NCI-H2171 treated with DMSO at 0.1 percent for 48 hours (cell line): ENCODE measurements at places on chromosomes 16 and 17.

- DNase-seq = no peak
Observed at GRCh38 chr16:4410335-4411075, 5.9 kb downstream of the CORO7 start.

DNA sequence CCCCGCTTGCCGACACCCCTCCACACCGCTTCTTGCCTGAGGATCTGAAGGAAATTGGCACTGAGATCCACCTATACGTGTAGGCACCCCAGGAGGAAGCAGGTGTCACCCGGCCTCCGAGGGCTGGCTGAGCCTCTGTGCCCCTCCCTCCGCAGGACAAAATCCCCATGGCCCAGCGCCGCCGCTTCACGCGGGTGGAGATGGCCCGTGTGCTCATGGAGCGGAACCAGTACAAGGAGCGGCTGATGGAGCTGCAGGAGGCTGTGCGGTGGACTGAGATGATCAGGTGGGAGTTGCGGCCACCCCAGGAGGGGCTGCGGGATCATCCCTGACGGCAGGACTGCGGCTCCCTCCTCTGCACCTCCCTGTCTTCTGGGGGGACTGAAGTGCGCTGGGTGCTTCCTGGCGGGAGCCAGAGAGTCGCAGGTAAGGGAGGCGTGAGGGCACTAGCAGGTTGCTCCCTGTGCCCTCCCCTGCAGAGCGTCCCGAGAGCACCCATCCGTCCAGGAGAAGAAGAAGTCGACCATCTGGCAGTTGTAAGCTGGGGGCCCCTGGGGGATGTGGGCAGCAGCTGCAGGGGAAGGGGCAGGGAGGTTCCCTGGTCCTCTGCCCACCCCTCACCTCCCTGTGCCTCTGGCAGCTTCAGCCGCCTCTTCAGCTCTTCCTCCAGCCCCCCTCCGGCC, 9.0 kb downstream of the NME3 start:
- peak; percentile 84 for DNase-seq

- DNase-seq = no peak
Observed at GRCh38 chr16:56892705-56893104, 27.7 kb downstream of the SLC12A3 start.

DNA sequence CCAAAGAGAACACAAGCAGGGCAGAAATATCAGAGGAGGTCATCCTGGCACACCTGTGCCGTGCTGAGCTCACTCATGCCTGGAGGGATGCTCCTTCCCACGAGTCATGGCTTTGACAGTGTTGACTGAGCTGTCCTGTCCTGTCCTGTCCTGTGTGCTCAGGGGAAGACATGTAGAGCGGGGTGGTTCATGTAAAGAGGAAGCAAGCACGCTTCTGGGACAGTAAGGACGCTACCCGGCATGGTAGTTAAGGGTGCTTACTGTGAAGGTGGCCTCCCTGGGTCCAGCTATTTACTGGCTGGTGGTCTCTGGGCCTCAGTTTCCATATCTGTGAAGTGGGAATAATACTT, 398 bp downstream of the LGALS9 start:
- no peak for DNase-seq

- DNase-seq = peak; percentile 12
Observed at GRCh38 chr16:31453255-31454204, 5.8 kb upstream of the ARMC5 start.

DNA sequence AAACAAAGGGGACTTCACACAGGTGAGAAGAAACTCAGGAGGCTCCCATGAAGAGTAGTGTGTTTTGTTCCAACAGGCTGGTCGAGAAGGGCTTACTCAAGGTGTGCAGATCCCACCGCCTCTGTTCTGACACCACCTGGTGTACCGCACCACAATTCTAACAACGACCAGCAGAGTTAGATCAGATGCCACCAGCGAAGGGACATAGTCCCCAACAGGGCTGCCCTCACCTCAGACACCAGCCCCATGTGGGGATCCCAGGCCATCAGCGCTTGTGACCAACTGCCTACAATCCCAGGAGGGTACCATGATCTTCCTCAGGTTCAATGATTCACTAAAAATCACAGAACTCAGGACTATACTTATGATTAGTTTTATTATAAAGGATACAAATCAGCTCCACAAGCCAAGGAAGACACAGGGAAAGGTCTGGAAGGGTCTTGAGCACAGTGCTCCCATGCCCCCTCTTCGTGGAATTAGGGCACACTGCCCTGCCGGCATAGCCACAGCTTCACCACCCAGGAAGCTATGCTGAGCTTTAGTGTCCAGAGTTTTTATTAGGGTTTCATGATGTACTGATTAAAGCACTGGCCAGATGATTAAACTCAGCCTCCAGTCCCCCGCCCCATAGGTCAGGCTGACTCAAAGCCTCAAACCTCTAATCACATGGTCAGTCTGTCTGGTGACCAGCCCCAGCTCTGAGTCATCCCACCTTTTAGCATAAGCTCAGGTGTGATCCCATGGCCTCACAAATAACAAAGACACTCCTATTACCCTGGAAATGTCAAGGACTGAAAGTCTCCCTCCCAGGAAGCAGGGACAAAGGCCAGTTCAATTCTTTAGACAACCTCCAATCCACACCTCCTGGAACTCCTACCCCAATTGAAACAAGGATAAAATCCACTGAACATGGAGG, 26.0 kb downstream of the TRIM25 start:
- no peak for DNase-seq

DNA sequence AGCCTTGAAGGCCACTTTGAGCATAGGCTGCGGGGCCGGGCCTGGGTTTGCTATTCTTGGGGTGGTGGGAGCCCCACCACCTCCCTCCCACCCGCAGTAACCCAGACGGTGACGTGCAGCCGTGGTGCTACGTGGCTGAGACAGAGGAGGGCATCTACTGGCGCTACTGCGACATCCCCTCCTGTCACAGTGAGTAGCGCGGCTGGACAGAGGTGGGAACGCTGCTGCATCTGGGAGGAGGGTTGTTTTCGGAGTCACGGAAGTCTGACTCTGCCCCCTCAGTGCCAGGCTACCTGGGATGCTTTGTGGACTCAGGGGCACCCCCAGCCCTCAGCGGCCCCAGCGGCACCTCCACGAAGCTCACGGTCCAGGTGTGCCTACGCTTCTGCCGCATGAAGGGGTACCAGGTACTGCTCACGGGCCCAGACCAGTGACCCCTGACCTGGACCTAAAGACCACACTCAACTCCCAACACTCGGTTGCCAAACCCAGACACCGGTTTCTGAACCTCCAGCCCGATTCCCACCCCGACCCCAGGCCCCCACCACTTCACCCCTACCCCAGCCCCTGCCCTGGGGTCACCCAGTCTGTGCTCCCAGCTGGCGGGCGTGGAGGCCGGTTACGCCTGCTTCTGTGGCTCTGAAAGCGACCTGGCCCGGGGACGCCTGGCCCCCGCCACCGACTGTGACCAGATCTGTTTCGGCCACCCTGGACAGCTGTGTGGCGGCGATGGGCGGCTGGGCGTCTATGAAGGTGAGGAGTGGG, 2.1 kb downstream of the KREMEN2 start:
- no peak for DNase-seq

DNA sequence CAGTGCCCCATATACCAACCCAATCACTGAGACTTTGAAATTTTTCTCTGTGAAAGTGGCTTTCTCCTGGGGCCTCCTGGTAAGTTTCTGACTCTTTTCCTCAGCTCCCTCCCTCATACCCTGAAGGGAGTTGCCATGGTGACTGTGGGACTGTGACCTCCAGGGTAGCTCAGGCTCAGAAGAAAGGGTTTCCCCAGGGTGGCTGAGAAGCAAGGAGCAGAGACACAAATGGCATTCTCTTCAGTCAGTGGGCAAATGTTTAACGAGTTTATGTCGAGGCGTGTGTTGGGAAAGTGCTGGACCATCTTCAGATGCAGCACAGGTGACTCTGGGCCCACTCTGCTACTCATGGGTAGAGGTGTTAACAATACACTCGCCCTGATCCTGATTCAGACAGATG, 46.8 kb downstream of the MRPS23 start:
- no peak for DNase-seq

DNA sequence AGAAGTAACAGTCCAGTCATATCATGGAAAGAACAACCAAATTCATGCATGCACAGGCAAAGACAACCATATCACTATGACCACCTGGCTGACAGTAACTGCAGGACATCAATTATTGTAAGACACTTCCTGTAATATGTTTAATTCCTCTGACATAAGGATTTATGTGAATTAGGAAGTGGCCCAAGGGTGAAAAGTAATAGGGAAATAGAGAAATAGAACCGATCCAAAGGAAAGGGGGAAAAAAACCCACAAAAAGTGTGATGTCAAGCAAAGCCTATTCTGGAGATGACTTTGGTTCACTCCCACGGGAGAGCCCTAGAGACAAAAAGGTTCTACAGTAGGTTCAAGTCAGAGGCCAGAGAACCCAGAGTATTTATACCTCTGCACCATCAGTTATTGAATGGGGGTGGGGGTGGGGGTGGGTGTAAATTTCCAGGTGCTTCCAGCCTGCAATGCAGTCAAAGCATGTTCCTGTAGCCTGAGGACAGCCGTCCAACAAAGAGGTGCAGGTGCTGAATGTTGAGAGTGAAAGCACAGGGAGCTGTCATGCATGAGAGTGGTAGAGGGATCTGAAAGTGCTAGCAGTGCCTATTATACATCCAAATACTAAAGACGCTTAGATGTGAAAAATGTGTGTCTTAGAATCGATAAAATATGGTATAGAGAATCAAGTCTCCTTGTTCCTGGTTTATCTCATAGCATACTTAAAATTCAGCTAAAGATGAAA, 95.6 kb upstream of the HLF start:
- DNase-seq = no peak

DNA sequence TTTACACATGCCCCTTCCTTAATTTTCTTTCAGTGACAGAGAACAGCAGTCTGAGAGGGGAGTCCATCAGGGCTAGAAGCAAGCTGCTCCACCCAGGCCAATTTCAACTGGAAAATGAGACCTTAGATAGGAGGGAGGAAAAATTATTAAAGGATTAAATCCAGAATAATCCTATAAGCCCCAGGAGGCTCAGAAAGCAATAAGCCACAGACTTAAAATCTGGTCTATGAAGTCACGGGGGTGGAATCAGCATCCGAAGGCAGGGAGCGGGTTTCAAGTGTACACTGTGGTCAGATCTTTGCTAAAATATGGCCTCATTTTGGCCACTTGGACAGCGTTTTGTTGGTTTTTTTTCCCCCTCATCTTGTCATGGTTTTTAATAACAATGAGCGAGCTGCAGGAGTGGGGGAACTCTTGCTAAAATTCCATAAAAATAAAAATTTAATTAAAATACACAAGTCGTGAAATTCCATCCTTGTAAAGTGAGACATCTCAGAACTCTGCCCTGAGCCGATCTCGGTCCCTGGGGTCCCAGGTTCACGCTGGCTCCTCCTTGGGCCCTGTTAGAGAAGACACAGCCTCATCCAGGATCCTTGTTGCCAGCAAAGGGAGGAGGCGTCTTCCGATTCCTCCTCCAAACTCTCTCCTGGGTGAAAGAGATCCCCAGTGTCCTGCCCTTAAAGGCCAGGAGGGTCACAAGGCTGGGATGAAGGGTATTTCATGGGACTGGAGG, 51.6 kb upstream of the ETV4 start:
- no peak for DNase-seq

DNA sequence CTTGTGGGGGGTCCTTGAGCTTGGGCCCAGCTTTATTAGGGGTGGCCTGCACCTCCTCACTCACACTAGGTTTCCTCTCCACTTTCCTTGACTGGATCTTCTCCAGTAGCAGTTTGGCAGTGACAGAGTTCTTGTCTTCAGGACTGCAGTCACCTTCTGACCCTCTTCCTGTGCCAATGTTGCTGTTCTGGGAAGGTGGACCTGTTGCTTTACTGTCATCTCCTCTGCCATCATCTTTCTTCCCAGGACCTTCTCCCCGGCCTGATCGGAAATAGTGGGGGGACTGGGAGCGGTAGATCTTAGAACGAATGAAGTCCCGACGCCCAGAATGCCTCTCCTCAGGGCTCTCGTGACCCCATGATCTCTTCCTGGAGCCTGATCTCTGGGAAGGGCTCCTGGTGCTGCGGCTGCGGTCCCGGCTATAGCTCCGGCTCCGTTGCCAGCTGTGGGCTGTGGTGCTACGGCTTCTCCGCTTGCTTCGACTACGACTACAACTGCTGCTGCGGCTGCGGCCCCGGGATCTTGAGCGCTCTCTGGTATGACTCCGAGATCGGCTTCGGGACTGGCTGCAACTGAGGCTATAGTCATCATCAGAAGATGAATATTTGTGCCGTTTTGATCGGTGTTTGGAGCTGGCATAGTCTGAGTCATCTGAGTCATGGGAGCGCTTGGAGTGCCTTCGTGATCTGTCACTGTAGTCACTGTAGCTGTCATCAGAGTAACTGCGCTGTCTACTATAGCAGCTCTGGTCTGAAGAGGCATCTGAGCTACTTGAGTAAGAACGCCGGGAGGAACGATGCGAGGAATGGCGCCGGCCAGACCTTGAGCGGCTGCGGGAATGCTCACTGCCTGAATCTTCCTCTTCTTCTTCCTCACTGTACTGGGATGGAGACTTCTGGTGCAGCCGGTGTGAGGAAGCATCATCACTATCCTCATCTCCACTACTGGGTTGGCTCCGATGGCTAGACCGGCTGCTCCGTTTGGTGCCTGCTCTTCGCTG, 9.5 kb upstream of the ITGA2B start:
- DNase-seq = no peak

GRCh38 chr17:13958773-13959172, 110.5 kb upstream of the COX10 start:
- DNase-seq = no peak

DNA sequence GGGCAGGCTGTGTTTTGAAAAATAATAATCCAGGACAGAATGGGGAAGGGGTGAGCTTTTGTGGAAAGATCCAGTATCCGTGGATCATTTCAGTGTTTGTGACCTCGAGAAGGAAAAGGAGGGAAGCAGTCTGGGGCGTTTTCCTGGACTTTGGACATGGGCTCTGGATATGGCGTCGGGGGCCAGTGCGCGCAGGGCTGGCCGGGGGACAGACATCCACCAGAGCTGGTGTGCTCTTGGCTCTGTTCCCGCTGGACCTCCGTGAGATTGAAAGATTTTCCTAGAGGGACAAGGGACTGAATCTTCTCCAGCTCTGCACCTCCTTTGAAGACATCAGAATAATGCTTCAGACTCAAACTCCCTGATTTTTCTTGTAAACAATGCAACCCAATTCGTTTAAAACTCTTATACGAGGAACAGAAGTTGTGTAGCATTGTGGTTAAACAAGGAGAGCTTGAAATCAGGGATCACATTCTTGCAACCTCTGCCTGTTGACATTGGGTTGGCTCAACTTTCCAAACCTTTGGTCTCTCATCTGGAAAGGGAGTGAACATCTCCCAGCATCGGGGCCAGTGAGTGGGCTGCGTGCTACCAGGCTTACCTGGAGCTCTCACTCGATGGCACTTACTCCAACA, 75.9 kb downstream of the C16orf95 start:
- DNase-seq = no peak

GRCh38 chr17:75010683-75011400, 1.6 kb upstream of the MRPL58 start:
- peak; percentile 97 for DNase-seq

- DNase-seq = no peak
Observed at GRCh38 chr17:40518401-40519088, 17.1 kb upstream of the TNS4 start.

- peak; percentile 54 for DNase-seq
Observed at GRCh38 chr17:76726776-76727718, at the start of gene METTL23. TSS of gene METTL23 (plus strand) at chr17:76726839. CDS start at chr17:76729711, 2,872 bp downstream.

GRCh38 chr17:49851387-49852291, 3.8 kb upstream of the TAC4 start:
- DNase-seq = peak; percentile 58

GRCh38 chr16:27952811-27953210, 110.7 kb downstream of the GSG1L start:
- DNase-seq = peak; percentile 5

GRCh38 chr16:73545755-73546154, 497.8 kb upstream of the ZFHX3 start:
- no peak for DNase-seq

GRCh38 chr17:39223907-39224777, 1.6 kb downstream of the STAC2 start:
- DNase-seq = no peak

GRCh38 chr17:82205720-82206508, 6.7 kb downstream of the CCDC57 start:
- DNase-seq = peak; percentile 84
